Cardiac fibroblast (primary cell): ENCODE measurements at places on chromosomes 4 and X.
A peak's percentile ranks its signal among the peaks of the same experiment; 100 is the strongest.

GRCh38 chrX:4588466-4588865 is 875.0 kb upstream of the PRKX start:
- no peak for DNase-seq

- peak; percentile 93 for DNase-seq
Observed at GRCh38 chrX:10173331-10173900, 16.6 kb downstream of the CLCN4 start.

DNA sequence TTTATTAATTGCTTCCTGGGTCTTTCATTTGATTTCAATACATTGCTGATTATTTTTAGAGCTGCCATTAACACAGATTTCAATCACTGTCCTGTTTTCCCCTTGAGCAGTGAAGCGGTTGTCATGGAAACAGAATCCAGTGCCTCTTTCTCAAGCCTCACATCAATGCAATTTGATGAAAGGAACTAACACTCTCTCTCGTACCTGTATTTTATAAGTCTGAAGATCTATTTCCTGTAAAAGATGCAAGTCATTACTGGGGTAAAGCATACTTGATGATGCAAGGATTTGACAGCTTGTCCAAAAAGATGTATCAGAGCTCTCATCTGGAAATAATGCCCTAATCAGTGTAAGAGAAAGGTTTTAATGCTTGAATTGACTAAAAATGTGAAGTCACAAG is 17.9 kb upstream of the GASK1B start:
- no peak for DNase-seq

DNA sequence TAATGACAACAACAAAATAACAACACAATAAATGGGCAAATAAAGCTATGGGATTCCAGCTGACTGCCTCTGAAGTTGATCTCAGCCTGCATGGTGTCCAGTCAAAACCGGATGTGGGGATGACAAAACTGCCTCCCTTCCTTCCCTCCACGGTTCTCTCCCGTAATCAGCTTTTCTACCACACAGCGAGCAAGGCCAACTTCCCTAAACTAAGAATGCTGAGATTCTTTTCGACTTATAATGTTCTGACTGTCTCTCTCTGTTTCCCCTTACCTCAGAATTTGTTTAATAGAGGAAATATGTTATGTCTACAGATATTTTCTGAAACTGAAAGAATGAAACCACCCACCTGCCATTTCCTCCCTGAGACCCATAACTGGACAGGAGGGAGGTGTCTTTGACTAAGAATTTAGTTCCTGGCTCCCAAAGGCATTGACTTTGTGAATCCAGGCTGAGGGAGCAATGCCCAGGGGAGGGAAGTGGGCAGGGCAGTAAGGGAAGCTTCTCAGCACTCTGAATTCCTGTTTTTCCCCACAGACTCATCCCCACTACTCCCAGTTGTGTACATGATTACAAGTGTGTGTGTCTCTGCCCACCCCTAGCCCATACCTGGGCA is 1.0 kb upstream of the TLR1 start:
- DNase-seq = peak; percentile 62

GRCh38 chrX:97026406-97026805 is 142.7 kb downstream of the RPA4 start:
- DNase-seq = peak; percentile 34

- DNase-seq = no peak
Observed at GRCh38 chr4:64518600-64518999, 109.3 kb upstream of the TECRL start.

- peak; percentile 66 for DNase-seq
Observed at GRCh38 chrX:140733766-140734342, 24.3 kb downstream of the LINC00632 start.

DNA sequence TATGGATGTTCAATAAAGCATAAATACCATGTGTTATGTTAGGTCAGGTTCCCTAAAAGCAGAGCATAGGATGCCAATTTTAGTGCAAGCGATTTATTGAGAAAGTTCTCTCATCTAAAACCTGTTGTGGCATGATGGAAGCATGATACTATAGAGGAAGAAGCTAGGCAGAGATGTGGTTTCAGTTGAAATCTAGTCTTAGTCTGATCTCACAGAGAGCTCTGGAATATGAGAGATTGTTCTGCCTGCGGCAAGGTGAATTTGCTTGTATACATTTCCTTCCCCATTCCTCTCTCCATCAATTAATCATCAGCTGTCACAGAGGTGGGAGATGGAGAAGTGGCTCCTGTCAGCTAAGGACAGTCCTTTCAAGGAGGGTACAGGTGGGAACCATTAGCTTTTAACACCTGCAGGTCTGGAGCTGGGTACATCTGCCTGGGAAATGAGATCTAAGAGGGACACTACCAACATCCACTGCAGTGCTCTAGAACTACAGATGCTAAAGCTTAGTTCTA is 252.4 kb downstream of the CFAP299 start:
- DNase-seq = no peak

- peak; percentile 51 for DNase-seq
Observed at GRCh38 chr4:141788169-141788915, 152.0 kb downstream of the IL15 start.

GRCh38 chrX:139759637-139760036 is 51.7 kb upstream of the MCF2 start:
- peak; percentile 30 for DNase-seq

GRCh38 chr4:88341227-88342192 is 37.1 kb upstream of the HERC6 start:
- DNase-seq = peak; percentile 96

- no peak for DNase-seq
Observed at GRCh38 chr4:58636381-58636780, 1526.2 kb upstream of the IGFBP7 start.

DNA sequence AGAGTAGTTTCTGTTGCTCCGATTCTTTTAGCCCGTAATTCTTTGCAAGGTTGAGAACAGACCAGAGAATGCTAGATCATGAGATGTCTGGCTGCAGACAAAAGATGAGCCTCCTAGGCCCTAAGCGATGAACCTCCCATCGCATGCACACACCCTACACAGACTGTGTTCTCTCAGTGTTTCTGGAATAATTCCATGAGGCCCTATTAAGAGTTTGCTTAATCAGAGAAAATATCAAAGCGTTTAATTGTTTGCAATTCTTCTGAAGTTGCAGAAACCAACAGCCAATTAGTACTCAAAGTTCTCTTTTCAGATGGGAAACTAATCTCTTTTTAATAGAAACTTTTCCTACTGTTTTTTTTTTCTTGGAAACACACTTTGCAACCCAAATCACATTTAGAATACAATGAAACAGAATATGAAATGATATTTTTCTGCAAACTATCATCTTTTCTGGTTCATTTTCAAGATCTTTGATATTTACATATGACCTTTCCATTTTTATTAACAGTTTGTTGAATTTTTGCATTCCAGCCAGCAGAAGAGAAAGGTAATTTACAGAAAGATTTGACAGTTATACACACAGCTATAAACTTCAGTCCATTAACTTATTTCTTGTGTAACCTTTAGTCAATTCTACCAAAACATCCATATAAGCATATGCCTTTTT is 1525.6 kb downstream of the ARAP2 start:
- no peak for DNase-seq

DNA sequence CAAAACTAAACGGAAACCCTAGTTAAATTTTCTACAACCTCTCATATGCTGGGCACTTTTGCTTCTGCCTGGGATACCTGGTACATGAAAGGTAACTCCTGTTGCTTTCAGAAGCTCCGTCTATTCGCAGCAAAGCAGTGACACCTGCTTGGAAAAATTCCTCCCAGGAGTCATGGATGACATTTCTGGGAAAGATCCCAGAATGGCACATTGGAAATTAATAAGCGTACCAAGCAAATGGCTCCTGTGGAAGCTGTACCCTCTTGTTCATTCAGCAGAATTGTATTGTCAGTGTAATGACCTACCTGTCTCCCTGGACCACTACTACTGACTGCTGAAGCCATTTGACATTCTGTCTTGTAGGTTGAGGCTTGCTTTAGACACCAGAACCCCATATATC is 349.7 kb upstream of the NOCT start:
- no peak for DNase-seq

GRCh38 chrX:110331444-110332030 is 13.7 kb upstream of the AMMECR1 start:
- DNase-seq = no peak

DNA sequence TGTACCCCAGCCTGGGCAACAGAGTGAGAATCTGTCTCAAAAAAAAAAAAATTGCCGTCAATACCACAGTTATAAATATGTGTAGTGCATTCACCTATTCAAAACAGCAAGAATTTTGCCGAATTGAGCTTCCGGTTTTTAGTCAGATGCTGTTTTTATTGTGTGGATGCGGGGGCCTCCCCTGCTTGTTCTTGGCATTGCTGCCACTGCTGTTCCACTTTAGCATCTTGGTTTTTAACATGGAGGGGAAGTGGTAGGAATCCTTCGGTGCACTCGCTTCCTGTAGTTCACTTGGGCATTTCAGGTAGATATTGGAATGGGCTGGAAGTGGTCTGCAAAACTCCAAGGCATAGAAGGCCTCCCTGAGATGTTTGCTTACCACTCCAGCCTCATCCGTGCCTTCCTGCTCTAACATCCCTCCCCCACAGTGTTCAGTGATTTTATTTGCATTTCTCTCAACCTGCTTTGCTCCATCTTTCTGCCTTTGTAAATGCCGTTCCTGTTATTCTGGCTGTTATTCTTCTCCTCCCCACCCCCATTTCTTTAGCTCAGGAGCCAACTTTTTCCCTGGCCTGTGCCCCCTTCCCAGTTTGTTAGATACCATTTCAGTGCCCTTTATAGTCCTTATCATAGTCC is 25.5 kb downstream of the MOB1B start:
- no peak for DNase-seq

DNA sequence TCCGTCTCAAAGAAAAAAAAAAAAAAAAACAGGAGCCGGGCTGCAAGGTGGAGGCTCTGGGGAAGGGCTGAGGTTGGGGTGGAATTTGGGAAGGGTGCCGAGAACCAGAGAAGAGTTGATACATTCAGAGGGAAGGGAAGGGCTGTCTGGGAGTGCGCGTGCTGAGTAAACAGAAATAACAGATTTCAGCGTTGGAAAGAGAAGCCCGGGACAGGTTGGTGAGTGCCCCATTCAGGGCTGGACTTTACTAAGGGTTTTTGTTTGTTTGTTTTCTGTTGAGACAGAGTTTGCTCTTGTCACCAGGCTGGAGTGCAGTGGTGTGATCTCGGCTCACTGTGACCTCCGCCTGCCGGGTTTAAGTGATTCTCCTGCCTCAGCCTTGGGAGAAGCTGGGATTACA is 1.7 kb upstream of the IL3RA start:
- no peak for DNase-seq

DNA sequence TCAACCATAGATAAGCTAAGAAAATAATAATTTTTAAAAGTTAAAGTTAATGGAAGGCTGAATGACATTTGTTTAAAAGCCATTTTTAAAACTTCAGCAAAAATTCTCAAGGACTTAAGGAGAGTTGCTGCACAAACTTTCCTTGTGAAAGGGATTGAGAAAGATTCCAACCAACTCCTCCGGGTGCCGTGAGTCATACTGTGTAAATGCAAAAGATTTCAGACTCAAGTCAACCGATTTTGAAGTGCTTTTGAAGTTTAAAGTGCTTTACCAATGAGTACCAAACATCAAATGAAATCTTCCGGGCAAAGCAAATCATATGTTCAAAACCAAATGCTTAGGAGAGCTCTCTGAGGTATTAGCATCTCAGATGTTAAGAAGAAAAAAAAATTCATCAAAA is 31.4 kb downstream of the VCX2 start:
- peak; percentile 4 for DNase-seq

DNA sequence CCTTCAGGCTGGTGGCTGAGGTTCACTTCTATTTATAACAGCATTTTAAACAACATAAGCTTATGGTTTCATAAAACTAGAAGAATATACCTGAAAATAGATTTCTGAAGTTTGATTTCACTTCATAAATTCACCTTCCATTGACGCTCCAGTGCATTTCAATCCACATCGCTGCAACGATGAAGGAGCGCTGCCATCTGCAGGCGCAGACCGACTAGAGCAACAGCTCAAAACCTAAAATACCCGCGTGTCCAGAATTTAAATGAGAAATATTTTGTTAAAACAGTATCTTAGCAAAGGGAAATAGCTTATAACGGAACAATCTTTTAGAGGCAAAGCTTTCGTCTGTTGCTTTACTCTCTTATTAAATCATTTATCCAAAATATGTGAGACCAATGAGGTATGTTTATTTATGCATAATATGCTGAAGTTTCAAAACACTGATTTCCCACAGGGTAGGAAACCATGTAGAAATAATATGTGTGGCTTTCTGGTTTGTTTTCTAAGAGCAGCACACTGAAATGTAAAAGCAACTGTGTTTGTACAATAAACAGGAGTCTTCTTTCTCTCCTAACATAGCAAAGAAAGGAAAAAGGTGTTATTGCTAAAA is 816.4 kb upstream of the FRG1 start:
- peak; percentile 33 for DNase-seq

- DNase-seq = no peak
Observed at GRCh38 chrX:11010476-11010875, 100.7 kb upstream of the HCCS start.

DNA sequence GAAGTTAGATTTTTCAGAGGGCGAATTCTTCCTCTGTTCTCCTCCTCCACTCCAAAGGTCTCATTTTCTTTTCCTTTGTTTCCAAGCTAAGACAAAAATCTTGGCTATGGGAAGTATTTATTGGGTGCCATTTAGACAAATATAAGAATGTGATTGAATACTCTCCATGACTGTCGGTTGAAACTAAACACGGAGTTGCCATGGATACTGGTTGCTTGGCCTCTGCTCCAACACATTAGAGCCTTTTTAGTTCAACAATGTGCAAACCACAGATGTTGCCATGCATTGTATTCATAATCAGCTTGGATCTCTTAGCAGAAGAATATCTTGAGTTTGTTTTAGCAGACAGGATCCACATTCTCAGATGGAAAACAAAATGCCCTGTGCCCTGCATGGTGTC is 366.5 kb upstream of the LCORL start:
- no peak for DNase-seq

DNA sequence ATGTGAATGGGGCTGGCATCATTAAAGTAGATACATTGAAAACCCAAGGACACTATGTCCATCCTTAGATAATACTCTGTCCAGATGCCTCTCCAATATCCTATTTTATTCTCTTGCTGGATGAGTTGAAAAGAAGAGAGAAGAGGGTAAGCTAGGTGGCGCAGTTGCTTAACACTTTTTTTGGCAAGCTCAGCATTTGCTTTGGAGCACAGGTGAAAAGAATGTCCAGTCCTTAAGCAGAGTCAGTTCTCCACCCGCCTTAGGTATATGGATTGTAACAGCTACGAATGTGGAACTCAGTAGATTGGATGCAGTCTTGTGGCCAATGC is 208.4 kb downstream of the NWD2 start:
- peak; percentile 74 for DNase-seq

DNA sequence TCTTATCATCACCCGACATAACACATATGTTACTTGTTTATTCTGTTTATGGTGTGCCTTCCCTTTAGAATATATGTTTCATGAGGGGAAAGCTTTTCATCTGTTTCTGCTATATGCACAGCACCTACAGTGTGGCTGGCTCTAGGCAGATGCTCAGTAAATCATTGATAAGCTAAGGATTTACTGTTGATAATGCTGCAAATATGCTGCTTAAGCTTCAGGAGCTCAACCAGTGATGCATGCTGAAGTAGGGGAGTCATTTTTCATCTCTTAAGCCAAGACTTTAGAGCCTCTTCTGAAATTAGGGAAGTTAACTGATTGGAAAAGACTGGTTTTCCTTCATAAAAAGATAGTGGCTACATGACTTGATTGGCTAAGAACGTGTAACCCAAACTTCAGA is 16.4 kb downstream of the FAT4 start:
- no peak for DNase-seq
